Activated CD4-positive, alpha-beta T cell treated with anti-CD3 and anti-CD28 coated beads, Interleukin-2, amount 10 ng/mL, durations not matched to agents 24 days and 14 days (primary cell): ENCODE measurements at places on chromosomes 11 and 22.

DNA sequence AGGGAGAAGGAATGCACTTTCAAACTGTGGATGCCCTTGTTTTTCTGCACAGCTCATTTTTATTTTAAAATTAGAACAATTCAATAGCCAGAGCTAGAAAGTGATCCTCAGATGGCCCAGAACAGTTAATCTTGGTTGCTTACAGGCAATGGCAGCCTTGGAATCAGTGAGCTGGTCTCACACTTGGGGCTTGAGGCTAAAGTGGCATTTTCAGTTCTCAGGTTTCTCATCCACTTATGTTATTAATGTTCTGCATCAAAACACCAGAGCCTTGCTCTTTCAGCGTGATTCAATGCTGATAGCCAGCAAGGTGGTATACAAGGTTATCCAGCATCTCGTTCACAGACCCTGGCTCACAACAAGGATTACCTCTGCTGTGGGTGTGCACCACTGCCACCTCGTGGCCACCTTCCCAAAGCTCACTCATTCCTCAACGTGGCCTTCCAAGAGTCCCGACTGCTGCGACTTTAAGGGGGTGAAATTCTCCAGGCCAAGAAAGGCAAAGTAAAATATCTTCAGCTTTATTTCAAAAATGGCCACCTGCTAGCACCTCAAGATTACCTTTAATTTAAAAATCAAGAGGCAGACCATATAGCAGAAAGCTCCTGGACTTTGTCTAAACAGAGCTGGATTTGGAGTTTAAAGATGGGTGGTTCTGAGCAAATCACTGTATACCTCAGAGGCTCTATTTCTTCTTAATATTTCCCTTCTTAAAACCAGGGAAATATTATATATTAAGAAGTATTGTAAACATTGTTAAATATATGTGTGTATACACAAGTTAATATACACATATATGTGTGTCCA lies 34.2 kb upstream of the FSHB start:
- peak; percentile 78 for DNase-seq

DNA sequence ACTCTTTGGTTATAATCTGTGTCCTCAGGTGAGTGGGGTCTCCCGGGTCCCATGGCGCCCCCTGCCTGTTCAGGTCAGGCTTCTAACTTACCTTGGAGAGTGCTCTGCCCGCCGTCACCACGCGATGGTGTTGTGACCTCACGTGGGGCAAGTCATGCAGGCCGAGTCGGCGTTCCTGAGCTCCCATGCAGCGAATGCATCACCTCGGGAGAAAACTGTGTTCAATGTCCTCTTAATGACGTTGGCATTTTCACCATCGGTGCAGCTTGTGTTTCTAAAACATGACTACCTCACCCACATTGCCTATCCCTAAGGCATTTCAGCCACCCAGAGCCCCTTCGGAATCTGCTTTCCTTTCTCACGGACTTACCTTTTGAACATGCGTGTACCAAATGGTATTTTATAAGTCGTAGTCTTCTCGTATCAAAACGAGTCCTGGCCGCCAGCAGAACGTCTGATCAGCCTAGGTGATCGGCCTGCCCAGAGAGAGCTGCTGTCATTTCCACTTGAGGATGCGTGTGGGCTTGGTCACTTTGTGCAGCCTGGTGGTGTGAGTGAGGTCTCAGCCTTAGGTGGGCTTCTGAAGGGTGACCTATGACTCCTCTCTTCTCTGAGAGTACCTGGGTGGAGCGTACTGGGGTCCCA lies 64.8 kb downstream of the TBC1D22A start:
- DNase-seq: peak; percentile 55

- no peak for DNase-seq
These were observed 13.4 kb downstream of the MICAL2 start for GRCh38 chr11:12123799-12124198.

- no peak for DNase-seq
These were observed 8.5 kb upstream of the SH3BP1 start for GRCh38 chr22:37630839-37631435.

DNA sequence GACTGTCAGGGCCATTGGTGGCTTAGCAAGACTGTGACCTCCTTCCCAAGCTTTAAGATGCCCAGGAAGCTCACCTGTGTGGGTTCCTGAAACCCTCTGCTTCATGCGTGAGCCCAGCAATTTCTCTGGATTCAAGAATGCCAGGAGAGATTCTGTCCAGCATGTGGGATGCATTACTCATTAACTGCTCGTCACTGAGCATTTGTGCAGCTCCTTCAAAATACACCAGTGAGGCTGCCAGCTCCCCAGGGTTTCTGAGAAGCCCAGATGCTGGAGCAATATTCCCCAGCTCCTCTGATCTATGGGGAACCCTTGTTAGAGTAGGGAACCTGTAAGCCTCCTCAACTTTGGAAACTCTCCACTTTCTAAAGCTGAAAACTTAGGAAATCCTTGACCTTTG lies 126.5 kb downstream of the CHST1 start:
- no peak for DNase-seq

DNA sequence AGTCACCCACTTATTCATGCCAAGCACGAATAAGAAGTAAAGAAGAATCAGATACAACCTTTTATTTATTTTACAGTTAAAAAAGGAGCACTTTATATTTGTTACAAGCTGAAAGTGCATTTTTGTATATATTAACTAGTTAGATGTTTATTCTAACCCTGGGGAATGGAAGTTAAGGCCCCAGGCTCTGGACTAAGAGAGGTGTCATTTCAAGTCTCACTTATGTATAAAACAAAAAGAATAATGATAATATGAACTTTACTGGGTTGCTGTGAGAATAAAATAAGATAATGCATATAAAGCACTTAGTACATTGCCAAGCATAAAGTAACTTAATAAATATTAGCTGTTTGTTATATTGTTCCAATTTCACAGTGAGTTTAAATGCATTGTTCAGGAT lies 12.1 kb upstream of the FAT3 start:
- no peak for DNase-seq

GRCh38 chr11:122744357-122744756 lies 88.8 kb downstream of the UBASH3B start:
- DNase-seq: no peak

DNA sequence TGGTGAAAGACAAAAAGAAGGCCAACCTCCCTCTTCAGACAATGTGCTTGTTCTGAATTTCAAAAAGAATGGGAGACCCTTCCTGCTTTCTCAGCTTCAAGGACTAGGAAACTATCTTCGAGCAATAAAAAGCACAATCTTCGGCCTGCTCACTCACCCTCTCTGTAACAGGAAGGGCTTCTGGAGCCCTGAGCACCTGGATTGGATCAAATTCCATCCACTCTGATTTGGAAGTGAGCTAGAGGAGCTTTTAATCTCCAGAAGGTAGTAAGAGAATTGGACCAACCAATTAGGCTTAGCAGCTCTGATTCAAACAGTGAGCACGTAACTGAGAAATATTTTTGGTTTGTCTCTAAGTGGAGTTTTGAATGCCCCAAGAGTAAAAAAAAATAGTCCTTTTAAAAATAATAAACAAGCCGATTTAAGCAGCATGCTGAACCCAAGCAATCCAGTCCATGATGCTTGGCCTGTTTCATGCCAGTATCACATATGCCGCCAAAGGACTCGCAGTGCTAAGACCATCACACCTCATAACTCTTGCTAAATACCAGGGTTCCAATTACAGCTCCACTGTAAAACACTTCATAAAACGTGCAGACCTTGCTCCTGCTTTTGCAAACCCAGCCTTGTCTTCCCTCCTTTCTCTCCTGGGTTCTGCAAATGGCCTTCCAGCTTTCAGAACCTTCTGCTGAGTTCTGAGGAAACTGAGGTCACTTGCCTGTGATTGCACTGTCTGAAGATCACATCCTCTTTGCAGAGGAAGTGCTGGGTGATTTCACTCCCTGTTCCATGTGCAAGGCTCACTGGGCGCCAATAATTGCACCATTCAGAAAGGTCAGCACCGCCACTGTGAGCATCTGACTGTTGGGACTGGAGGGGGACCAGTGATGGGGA lies 74.4 kb downstream of the SLC1A2 start:
- peak; percentile 62 for DNase-seq

- peak; percentile 62 for DNase-seq
These were observed 749 bp upstream of the BEST1 start for GRCh38 chr11:61949169-61950034.

- no peak for DNase-seq
These were observed 421.8 kb upstream of the ANO3 start for GRCh38 chr11:25910086-25910485.

GRCh38 chr11:71582309-71582895 lies at the start of gene KRTAP5-11:
TSS of gene KRTAP5-11 (minus strand) at chr11:71582875. CDS start at chr11:71582837, 38 bp downstream.
- no peak for DNase-seq

GRCh38 chr22:35663371-35663770 lies 15.1 kb downstream of the APOL6 start:
- no peak for DNase-seq

DNA sequence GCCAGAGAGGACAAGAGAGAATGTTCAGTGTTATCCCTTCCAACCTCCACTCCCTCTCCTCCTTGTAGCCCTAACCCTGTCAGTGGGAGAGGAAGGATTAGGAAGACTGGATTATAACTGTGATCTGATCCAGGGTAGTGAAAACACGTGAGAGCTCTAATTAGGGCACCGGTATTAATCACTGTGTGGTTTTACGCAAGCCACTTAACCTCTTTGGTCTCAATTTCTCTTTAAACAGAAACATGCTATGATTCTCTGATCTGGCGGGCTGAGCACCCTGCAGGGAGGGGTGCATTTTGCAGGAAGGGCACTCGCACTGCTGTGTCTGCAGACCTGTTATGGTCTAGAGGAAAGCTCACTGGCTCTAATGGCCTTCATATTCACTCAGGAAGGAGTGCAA lies 11.5 kb downstream of the RPL27A start:
- no peak for DNase-seq

- no peak for DNase-seq
These were observed 6.0 kb upstream of the TUBA8 start for GRCh38 chr22:18104566-18104965.

DNA sequence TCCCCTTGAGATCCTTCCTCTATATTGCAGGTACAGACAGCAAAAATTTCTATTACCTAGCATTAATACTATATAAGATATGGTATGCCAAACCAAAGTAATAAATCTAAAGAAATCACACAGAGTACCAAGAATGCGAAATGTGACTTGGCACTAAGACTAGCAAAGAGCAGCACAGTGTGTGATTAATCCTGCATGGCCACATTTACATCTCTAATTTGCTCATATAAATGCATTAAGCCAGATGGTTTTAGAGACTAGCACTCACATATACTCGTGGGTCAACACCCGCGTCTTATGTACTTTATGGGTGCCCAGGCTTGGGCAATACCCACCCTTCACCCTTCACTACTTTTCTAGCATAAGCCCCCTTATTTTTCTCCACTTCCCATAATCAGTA lies 213.2 kb downstream of the TTC28 start:
- no peak for DNase-seq

DNA sequence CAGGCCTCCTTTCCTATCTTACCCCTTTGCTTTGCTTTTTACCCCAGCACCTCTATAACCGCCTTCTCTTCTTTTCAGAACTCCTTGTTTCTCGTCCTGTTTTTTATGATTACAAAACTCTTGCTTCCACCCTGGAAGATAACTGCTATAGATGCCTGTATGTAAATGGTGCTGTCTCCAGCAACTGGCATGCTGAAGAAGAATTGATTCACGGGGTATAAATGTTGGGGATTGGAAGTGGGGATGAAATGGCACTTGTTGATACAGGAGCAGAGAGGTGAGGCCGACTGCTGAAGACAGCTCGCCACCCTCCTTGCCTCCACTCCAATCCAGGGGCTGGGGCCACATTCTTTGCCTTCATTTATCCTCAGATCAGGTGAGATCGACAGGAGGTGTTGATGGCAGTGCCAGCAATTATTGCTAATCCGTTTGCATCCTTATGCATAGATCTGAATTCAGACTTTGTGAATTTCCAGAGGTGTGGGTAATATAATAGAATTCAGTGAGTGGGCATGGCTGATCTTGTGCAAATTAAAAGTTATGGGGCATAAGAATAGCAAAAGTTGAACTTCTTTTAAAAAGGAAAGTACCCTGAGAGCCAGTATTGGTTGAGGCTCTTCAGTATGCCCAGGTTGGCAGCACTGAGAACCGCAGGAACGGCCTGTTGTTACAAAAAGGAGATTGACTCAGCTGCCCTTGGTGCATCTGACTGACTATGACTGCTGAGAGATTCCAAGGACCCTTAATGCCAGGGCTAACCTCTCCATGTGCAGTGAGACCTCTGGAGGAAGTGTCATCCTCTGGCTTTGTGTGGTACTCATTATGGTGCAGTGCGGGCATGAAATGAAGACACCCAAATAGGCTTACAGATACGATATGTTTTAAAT lies 5.3 kb downstream of the NEAT1 start:
- DNase-seq: peak; percentile 83

- DNase-seq: no peak
These were observed 22.9 kb downstream of the RNF141 start for GRCh38 chr11:10518123-10518522.

DNA sequence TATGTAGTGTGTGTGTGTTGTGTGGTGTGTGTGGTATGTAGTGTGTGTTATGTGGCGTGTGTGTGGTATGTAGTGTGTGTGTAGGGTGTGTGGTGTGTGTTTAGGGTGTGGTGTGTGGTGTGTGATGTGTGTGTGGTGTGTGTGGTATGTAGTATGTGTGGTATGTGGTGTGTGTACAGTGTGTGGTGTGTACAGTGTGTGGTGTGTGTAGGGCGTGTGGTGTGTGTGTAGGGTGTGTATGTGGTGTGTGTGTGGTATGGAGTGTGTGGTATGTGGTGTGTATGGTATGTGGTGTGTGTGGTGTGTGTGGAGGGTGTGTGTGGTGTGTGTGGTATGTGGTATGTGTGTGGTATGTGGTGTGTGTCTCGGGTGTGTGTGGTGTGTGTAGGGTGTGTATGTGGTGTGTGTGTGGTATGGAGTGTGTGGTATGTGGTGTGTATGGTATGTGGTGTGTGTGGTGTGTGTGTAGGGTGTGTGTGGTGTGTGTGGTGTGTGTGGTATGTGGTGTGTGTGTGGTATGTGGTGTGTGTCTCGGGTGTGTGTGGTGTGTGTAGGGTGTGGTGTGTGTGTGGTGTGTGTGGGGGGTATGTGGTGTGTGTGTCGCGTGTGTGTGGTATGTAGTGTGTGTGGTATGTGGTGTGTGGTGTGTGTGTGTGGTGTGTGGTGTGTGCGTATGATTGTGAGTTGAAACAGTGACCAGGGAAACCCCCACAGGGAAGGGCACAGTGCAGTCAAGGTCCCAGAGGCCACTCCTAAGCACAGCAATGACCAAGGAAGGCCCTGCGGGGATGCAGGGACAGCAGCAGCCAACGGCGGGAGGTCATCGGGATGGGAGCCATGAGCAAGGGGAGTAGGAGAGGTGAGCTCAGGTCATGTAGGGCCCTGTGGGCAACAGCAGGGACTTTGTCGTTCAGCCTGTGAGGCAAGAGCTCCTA lies 2.9 kb upstream of the PPP6R2 start:
- peak; percentile 71 for DNase-seq
